ENCODE measurements at places on chromosomes 12 and 14. TPM values are rescaled to one million over a fixed set of nuclear protein-coding genes. Genes with fewer than 3 reads are reported as not detected.

The TAS2R9 gene
- not detected for polyA plus RNA-seq

- DNase-seq: no peak
Observed at GRCh38 chr14:105420974-105421674, 1.5 kb downstream of the MTA1 start.

The C12orf56 gene
- polyA plus RNA-seq: 1.1 TPM

- DNase-seq: peak; percentile 77
Observed at GRCh38 chr12:1933342-1934051, 15.0 kb upstream of the CACNA2D4 start.

The TMPRSS12 gene
- not detected for polyA plus RNA-seq

DNA sequence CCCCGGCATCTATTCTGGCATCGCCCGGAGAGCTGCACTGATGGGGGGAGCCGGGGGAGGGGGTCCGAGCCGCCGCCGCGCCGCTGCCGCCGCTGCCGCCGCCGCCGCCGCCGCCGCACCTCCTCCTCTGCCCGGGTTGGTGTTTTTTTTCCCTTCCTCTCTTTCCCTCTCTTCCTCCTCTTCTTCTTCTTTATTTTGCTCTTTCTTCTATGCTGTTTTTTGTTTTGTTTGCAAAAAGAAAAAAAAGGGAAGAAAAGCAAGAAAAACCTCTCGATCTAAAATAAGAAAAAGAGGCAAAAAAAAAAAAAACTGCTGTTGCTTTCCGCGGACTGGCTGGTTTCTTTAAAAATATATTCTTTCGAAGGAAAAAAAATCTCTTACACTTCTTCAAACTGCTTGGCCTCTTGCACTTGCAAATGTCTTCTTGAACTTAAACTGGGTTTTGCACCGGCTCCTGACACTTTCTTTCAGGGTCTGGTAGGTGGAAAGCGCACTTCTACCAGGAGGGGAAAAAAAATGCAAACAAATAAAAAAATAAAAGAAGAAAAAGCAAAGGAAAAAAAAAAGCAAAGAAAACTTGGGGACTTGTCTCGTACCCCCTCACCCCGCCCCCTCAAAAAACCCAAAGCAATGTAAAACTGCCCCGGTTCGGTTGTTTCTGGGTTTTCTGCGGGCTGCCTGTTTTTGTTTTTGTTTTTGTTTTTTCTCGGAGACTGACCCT lies 616 bp downstream of the BCL11B start:
- no peak for DNase-seq

- DNase-seq: peak; percentile 25
Observed at GRCh38 chr12:116060764-116061163, 216.7 kb downstream of the MED13L start.

GRCh38 chr14:102047808-102048540 lies 38.9 kb downstream of the HSP90AA1 start:
- no peak for DNase-seq

The VASH1 gene
- polyA plus RNA-seq: 2.5 TPM

The NEDD8 gene
- polyA plus RNA-seq: 587 TPM

- DNase-seq: peak; percentile 70
Observed at GRCh38 chr14:85531141-85531586, 1.2 kb downstream of the FLRT2 start.

DNA sequence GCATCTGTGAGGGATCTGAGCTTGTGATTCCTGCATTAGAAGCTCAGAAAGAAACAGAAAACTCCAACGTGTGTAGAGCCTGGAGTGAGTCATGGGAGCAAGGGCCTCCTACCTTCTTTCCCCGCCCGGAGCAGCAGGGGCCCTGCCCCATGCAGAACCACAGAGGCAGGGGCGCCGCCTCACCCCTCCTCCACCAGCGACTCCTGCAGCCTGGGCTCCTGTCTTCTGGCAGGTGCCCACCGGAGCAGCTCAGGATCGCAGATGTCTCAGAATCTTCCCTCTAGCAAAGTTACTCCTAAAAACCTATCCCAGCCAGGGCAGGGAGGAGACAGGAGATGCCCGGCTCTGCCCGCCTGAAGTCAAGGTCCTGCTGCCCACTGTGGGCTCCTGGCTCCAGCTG lies 58.7 kb downstream of the STX2 start:
- DNase-seq: no peak

- DNase-seq: peak; percentile 82
Observed at GRCh38 chr12:106139422-106140171, 843 bp upstream of the NUAK1 start.

GRCh38 chr12:107503129-107503855 lies 182.3 kb upstream of the PWP1 start:
- DNase-seq: no peak

The POTEG gene
- polyA plus RNA-seq: not detected

- peak; percentile 61 for DNase-seq
Observed at GRCh38 chr12:93025145-93026103, 96.3 kb upstream of the EEA1 start.

GRCh38 chr14:45877981-45878380 lies 625.0 kb upstream of the MIS18BP1 start:
- DNase-seq: no peak

- no peak for DNase-seq
Observed at GRCh38 chr14:25759920-25760655, 710.1 kb upstream of the STXBP6 start.

- DNase-seq: no peak
Observed at GRCh38 chr14:104169005-104169698, 30.8 kb downstream of the KIF26A start.

GRCh38 chr14:74638966-74639365 lies 26.9 kb upstream of the LTBP2 start:
- peak; percentile 46 for DNase-seq

The ZNF219 gene
- polyA plus RNA-seq: 2.2 TPM

DNA sequence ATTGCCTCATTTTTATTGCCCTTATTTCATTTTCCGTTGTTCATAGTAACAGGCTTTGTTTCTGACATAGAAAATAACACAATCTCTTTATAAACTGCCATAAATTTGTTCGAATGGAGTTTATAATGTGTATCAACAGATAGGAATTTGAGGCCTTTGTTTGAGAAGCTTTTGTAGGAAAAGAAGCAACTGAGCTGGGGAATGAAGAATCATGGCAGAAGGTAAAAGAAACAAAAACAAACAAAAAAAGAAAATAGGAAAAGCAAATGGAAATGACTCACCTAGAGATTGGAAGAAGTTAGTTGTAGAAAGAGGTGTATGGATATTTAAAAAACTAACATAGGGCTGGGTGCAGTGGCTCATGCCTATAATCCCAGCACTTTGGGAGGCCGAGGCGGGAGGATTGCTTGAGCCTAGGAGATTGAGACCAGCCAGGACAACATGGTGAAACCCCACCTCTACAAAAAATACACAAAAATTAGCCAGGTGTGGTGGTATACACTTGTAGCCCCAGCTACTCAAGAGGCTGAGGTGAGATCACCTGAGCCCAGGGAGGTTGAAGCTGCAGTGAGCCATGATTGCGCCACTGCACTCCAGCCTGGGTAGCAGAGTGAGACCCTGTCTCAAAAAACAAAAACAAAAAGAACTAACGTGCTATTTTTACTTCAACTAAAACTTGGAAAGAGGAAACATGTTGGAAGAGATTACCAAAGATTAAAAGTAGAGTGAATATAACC lies 523 bp upstream of the REP15 start:
- no peak for DNase-seq

GRCh38 chr14:50363714-50364111 lies 33.0 kb downstream of the CDKL1 start:
- DNase-seq: no peak

DNA sequence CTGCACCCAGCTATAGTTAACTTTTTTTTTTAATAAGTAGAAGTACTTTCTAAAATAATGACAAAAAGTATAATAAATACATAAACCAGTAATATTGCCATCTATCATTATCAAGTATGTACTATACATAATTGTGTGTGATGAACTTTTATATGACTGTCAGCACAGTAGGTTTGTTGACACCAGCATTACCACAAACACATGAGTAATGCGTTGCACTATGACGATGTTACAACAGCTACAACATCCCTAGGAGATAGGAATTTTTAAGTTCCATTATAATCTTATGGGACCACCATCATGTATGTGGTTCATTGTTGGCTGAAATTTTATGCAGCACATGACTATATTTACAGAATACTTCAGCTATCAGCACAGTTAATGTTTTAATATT lies 62.9 kb upstream of the VSX2 start:
- DNase-seq: no peak

The GNG2 gene
- polyA plus RNA-seq: 21.1 TPM

GRCh38 chr12:79057540-79057939 lies 193.0 kb downstream of the SYT1 start:
- DNase-seq: no peak

GRCh38 chr12:124470806-124471205 lies 96.6 kb downstream of the NCOR2 start:
- DNase-seq: no peak

GRCh38 chr12:78229591-78230101 lies 399.0 kb downstream of the NAV3 start:
- peak; percentile 54 for DNase-seq

DNA sequence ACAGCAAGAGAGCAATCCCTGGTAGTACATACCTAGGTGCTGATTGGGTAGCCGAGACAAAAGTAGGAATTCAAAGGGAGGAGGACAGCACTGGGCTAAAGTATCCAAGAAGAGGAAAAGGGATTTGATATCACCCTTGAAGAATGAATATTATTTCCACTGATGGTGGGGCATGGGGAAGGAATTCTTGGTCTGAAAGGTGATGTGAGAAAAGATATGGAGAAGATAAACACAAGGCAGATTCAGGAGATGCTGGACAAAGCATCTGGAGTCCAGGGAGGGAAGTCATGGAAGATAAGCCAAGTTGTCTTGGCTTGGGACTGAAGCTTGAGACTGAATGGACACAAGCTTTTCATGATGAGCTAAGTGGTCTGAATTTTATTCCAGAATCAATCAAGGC lies 194.0 kb downstream of the EGLN3 start:
- peak; percentile 32 for DNase-seq

GRCh38 chr12:88472248-88472647 lies 108.0 kb downstream of the KITLG start:
- DNase-seq: peak; percentile 56

DNA sequence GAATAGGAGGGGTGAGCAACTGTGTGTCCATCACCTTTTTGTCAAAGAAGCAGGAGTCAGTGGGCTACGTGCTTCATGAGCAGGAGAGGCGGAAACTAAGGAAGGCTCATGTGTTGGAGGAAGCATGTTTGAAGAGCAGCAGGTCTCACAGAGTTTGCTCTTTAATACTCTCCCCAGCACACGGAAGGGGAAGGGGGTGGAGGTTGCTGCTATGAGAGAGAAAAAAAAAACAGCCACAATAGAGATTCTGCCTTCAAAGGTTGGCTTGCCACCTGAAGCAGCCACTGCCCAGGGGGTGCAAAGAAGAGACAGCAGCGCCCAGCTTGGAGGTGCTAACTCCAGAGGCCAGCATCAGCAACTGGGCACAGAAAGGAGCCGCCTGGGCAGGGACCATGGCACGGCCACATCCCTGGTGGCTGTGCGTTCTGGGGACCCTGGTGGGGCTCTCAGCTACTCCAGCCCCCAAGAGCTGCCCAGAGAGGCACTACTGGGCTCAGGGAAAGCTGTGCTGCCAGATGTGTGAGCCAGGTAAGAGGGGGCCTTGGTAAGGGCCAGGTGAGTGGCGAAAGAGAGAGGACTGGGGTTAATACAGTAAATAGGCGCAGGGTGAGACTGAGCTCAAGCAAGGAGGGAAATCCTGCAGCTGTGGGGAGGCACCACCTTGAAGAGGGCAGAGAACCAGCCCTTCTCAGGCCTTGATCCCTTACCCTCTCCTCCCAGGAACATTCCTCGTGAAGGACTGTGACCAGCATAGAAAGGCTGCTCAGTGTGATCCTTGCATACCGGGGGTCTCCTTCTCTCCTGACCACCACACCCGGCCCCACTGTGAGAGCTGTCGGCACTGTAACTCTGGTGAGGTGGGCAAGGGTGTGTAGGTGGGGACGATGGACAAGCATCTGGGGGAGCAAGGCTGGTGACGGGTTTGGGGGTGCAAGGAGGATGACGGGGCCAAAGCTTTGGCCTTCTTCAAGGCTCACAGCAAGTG lies at the start of gene CD27:
Gene CD27, plus strand, starts transcription at position 252 of the 985 bp plus-strand sequence. Its CDS starts 141 bp downstream, at position 393.
- no peak for DNase-seq

DNA sequence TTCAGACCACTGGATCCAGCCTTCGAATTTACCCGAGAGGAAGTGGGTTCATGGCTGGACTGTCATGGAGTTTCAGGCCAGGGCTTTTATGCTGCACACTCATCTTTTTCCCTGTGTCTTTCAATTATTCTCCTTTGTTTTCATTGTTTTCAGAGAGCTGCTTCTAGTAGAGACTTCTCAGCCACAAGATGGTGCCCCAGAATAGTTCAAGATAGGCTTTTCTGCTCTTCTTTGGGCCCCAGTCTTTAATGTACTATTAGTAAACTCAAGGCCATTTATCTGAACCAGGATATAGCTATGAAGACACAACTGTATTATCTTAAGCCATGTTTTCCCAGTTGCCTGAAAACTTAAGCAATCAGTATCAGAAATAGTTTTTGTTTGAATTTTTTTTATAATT lies 30.4 kb upstream of the PSMA6 start:
- DNase-seq: peak; percentile 31

- no peak for DNase-seq
Observed at GRCh38 chr12:1613860-1614259, 15.2 kb upstream of the WNT5B start.

DNA sequence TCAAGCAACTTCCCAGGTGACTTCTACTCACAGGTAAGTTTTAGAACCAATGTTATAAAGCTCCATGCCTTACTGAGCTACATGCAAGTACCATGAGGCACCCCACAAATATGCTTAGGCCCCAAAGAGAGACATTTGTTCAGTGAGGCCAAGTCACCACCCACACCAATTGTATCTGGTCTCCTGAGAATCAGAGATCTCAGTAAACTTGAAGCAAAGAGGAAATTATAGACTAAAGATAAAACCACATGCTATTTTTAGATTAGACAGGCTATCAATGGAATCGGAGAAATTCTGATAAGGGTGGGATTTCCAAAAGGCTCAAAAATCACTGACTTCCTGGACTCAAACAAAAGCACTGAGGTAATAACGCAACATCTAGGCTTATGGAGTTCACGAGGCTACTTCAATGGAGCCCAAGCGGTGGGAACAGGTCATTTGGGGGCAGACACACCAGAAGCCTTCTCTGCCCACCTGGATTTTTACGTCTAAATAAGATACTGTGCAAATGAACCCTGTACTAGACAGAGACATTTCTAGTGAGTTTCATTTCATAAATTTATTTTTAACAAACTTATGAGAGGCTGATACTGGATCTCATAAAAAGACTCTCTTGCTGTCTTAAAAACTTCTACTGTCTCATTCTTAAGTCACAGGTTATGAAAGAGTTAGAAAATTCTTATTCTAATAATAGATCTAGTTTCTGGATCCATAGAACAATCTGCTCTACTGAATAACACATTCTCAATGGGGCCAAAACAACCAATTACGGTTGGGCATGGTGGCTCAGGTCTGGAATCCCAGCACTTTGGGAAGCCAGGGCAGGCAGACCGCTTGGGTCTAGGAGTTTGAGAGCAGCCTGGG lies 7.7 kb downstream of the SLC15A4 start:
- peak; percentile 33 for DNase-seq

DNA sequence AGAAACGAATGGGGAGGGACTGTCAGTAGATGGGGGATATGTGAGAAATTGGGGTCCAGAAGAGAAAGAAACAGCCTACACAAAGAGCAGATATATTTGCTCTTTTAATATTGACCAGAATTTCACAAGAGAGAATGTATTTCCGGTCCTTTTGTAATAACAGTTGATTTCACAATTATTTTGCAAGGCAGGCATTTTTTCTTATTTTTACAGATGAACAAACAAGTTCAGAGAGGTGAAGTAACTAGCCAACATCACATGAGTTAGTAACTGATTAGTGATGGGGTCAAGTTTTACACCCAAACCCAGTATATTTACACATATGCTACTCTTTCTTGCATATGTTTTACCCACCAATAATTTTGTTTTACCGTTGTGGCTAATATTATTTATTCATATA lies 188.2 kb downstream of the NAV3 start:
- DNase-seq: no peak

GRCh38 chr14:101492716-101493115 lies 68.6 kb upstream of the DIO3 start:
- no peak for DNase-seq

The CACNA2D4 gene
- polyA plus RNA-seq: 0.47 TPM

The SOX5 gene
- polyA plus RNA-seq: 12.4 TPM
